ENCODE measurements at places on chromosomes 13 and 19.
A peak's percentile ranks its signal among the peaks of the same experiment; 100 is the strongest.

- DNase-seq = peak; percentile 37
Measured at GRCh38 chr19:38385804-38386257, 2.0 kb downstream of the GGN start.

GRCh38 chr13:50369646-50370045 is 354.4 kb downstream of the KCNRG start:
- no peak for DNase-seq

- DNase-seq = peak; percentile 74
Measured at GRCh38 chr19:32224371-32225244, 120.8 kb upstream of the ZNF507 start.

GRCh38 chr13:24747248-24748060 is 16.5 kb upstream of the RNF17 start:
- DNase-seq = no peak

GRCh38 chr19:45496349-45496953 is 396 bp downstream of the RTN2 start:
- no peak for DNase-seq

DNA sequence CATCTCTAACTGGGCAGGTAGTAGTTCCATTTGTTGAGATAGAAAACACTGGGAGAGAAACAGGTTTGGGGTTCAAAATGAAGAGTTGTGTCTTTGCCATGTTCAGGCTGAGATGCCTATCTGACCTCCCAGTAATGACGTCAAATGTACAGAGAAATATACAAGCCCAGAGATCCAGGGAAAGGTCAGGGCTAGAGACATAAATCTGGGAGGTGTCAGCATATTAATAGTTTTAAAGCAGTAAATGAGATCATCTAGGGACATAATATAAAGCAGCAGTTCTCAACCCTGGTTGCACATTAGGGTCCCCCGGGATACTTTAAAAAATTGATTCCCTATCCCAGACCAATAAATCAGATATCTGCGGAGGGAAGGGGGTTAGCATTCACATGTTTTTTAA is 501.5 kb downstream of the UQCRFS1 start:
- no peak for DNase-seq

- DNase-seq = peak; percentile 91
Measured at GRCh38 chr19:6753178-6754031, 13.8 kb downstream of the SH2D3A start.

DNA sequence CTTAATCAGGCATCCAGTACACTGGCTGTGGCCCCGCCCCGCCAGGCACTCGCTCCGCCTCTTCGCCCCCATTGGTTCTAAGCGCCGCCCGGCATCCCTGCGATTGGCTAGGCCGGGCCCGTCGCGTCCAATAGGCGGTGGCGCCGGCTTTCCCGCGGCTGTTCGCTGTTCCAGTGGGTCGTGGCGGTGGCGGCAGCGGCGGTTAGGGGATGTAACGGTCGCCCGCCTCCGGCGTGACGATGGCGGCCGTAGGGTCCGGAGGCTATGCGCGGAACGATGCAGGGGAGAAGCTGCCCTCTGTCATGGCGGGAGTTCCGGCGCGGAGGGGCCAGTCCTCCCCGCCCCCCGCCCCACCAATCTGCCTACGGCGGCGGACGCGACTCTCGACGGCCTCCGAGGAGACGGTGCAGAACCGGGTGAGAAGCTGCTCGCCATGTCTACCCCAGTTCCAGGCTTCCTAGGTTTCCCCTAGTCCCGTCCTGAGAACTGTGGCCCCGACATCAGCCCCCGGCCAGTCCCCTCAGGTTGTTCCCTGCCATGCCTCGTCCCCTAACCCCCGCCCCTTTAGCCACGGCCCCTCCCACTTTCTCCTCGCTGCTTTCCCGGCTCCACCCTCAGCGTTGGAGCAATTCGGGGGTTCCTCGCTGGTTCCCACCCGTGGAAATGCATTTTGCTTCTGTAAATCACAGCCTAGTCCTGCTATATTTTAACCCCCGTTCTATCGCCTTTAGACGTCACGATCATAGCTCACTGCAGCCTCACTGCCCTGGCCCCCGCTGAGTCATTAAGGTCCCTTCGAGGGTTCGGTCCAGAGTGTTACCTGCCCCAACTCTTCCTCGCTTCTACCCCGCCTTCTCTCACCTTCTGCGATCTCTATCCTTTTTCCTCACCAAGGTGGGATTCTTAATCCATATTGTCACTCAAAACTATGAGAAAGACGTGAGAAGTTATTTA is at the start of gene WDR62:
TSS of gene WDR62 (plus strand) at position 165 of the 954 bp plus-strand sequence. CDS start at position 240, 75 bp downstream.
- DNase-seq = peak; percentile 96

All from stimulated activated CD4-positive, alpha-beta T cell treated with anti-CD3 and anti-CD28 coated beads, Interleukin-2, amount 100 ng/mL, for 24 hours (primary cell).